RCC 7860 (cell line): ENCODE measurements at places on chromosomes 13 and 19.

- DNase-seq: peak; percentile 29
These were observed 203.1 kb upstream of the EDNRB start for GRCh38 chr13:78121459-78122348.

DNA sequence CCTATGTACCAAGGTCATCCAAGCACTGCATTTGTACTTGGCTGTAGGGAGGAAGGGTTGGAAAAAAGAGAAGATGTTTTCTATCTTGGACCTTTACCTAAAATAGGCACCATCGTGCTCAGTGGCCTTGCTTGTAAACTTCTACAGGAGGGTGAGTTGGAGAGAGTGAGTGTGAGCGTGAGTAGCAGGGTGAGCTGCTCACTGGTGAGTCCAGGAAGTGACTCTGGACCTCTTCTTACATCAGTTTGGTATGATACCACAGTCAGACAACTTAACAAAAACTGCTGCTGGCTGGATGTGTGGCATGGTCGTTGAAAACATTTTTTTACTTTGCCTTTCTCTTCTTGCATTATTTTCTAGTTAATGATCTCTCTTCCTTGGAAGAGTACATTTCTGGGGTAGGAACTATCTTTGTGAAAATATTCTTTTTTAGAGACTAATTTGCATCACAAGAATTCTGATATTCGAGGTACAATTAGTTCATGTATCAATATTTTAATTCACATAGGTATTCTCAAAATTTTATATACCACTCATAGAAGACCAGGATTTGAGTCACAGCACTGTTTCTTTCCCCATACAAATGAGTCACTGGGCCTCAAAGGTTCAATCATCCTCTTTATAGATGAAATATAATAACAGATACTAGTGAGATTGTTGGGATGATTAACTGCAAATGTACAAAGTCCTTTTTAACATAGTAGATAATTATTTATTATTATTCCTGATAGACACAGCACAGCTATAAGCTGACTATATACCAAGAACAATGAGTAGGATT, 651 bp downstream of the SERPINE3 start:
- DNase-seq: no peak

DNA sequence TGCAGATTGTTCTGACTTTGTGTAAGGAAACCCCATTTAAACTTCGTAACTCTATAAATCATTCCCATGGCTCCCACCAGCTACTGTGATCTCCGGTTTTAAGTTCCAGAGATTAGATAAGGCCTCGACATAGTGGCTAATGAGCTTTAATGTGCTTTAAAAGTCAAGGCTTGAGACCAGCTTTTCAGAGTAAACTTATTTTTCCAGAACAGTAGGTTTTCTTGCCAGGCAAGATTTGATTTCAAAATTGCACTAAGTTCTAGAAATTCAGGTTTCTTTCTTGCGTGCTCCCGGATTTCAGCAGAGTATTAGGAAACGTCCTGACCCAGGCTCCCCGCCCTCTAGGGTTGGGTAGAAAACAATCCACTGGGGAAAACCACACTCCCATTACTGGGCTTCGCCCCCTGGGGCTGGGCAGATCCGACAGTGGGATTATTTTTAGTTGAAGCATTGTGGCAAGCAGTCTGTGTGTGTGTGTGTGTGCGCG, 43.3 kb downstream of the CRYL1 start:
- DNase-seq: no peak

GRCh38 chr19:6521718-6522646, 8.8 kb upstream of the TNFSF9 start:
- DNase-seq: peak; percentile 92

DNA sequence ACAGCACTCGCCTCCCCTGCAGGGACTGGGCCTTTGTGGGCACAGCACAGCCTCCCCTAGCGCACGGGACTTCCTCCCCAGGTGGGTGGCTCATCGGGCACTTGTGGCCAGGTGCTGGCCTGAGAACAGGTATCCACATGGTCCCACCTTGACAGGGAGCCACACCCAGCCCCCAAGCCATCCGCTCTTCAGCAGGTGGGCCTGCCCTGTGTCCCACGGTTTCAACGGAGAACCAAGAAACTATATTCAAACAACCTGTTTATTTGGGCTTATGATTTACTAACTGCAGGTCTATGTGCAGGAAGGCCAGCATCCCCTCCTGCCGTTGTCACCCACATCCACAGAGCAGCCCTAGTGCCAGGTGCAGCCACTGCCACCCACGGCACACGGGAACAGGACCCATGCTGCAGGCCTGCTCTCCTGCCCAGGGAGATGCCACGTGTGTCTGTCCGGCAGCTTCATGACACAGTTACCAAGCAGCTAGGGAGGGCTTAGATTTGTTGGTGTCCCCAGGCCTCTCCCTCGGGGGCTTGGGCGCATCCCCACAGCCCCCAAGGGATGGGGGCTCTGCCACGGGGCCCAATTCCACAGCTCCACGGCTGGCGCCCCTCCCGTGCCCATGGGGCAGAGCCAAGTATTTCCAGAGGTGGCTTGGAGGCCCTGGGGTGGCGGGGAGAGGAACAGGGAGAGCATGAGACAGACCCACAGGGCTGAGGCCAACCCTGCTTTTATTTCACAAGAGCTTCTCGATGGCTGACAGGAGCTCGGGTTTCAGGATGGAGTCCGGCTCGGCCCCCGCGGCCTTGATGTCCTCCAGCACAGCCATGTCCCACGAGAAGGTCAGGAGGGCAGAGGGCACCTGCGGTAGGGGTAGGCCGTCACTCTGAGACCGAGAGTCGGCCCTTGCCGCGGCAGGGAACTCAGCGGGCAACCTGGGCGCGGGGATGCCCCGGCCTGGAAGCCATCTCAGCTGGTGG, 12.5 kb downstream of the UBXN6 start:
- DNase-seq: no peak

- DNase-seq: no peak
These were observed 15.3 kb upstream of the ZNF486 start for GRCh38 chr19:20151617-20152145.

DNA sequence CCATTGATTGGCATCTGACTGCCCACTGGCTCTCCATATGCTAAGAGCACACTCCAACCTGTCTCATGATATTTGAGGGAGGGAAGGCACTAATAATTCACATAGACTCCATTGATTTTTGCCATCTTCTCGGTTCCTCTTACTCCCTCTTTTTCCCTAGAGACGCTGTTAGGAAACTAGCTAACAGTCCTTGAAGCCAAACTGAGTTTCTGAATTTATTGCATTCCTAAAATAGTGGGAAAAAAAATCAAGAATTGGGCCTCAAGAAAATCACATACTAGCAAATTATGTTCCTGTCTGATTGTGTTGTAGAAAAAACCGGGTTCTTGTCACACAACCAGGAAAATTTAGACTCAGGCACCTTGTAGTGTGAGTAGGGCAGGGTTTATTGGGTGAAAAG, 86.4 kb upstream of the SLC7A1 start:
- DNase-seq: no peak

DNA sequence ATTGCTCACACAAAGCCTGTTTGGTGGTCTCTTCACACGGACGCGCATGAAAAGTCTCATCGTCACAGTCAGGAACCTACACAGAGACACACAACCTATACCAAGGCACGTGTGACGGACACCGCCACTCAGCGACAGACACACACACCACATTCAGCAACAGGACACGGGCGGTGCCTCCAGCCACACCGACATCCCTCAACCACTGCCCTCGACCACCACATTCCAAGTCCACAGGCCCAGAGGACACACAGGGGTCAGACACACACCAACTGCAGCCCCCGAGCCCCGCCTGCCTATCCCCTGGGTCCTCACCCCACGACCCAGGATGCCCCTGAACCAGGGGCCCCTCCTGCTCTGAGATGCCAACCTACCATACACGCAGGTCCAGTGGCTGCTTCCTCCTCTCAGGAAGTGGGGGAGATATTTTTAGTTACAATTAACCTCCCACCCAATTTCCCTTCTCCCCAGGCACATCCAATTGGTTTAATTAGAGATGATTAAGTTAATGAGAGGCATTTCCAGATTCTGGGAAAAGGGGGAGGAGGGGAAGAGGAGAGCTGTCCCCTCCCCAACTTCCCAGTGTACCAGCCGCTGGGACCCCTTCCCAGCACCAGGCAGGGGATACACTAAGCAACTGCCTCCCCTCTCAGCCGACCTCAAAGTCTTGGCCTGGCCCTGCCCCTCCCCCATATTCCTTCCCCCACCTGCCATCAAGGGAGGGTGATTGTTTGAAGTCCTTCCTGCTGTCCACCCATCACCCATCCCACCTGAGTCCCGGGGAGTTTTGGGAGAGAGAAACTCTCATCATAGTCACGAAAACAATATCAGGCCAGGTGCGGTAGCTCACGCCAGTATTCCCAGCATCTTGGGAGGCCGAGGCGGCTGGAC, 20.4 kb downstream of the MEIS3 start:
- no peak for DNase-seq

- DNase-seq: peak; percentile 68
These were observed 186.2 kb downstream of the USP12 start for GRCh38 chr13:26985285-26985878.

DNA sequence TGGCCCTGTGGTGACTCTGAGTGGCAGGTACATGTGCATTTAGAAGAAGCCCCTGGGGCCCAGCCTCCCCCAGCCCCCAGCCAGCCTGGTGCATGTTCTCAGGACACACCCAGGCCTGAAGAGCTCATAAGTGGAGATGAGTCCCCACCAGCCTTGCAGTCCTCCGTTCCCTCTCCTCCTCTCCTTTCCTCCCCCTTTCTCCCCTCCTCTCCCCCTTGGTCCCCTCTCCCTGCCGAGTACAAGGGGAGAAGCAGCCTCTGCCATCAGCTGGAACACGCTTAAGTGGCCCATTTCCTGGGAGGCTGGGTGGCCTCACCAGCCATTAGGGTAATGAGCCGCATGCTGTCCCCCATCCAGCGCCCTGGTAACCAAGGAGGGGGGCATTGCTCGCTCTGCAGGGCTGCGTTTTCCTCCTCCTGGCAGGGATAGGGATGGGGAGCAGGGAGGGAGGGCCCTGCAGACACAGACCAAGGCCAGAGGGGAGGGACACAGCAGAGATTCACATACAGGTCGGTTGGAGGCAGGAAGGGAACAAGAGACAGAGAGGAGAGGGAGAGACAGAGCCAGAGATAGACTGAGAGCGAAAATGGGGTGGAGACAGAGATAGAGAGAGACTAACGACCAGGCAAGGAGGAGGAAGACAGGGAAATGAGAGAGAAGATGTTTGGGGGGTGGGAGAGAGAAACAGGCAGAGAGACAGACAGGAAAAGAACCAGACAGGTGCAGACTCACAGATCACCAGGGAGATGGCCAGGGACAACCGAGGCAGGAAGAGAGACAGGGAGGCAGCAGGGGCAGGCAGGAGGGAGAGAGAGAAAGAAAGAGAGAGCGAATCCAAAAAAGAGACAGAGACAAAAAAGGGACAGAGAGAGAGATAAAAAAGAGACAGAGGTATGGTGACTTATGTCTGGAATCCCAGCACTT, 19.3 kb upstream of the DPP9 start:
- DNase-seq: no peak

DNA sequence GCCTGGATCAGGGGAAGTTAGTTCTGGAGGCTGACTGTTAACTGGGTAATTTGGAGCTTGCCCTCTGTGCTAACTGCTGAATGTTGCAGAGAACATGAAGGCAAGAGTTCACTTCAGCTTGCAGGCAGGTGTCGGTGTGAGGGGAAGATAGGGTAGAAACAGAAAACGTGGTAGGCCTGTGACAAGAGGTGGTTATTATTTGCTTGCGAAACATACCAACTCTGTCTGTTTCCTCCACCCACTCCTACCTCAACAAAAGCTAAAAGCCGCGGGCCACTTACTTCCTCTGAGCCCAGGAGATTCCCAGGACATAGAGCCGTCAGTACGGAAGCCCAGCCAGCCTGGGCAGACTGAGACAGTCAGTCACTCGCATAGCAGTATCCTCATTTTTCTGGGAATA, 119.2 kb upstream of the ABCC4 start:
- DNase-seq: no peak

DNA sequence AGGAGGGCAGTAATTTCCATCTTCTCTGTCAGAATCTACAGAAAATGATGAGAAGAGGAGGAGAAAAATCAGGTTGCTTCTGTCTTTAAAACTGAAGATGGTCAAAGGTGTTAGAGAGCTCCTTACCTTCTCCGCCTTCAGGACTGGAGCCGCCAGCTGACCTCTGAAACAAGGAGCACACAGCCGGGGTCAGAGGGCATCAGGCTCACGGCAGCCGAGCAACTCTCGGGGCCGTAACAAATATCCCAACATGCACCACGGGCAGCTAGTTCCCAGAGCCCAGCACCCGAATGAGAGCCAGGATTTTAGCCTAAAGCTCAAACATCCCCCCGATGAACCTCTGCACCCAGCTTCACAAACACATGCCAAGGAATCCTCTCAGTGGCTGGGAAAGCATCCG, 27.6 kb downstream of the CAPS start:
- DNase-seq: no peak

DNA sequence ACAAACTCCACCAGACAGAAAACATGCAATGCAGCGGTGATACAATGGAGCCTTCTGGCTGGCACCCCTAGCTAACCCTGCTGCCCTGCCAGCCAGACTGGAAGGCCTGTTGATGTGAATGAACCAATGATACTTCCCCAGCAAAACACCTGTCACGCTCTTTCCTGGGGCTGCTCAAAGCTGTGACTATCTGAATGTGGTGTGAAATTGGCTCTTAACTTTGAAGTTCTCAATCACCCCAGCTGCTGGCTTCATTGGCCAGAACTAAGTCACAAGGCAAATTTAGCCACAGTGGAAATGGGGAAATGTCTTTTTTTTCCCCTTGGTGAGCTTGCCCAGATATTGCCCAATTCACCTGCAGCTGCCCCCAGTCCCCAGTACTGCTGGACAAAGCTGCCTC, 147.3 kb downstream of the SLC7A1 start:
- no peak for DNase-seq

GRCh38 chr13:99406799-99407201, 94.5 kb upstream of the TM9SF2 start:
- DNase-seq: no peak

GRCh38 chr19:10998666-10999065, 37.8 kb downstream of the SMARCA4 start:
- DNase-seq: no peak

DNA sequence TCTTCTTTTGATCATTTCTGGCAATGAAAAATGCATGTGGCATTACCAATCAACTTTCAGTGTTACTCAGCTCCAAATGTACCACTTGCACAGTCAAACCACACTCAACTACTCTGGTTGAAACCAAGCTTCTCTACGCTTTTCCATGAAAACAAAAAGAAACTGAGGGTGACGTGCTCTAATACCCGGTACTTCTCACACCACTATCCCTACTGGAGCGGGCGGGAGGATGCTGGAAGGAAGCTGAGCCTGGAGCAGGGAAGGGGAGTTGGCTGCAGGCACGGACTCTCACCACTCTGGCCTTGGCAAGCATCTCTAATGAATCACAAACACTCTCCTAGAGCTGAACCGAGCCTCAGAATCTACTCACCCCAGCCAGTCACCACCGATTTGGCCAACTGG, 48.2 kb downstream of the STK24 start:
- no peak for DNase-seq

GRCh38 chr19:16062789-16063188, 13.5 kb upstream of the TPM4 start:
- peak; percentile 10 for DNase-seq

DNA sequence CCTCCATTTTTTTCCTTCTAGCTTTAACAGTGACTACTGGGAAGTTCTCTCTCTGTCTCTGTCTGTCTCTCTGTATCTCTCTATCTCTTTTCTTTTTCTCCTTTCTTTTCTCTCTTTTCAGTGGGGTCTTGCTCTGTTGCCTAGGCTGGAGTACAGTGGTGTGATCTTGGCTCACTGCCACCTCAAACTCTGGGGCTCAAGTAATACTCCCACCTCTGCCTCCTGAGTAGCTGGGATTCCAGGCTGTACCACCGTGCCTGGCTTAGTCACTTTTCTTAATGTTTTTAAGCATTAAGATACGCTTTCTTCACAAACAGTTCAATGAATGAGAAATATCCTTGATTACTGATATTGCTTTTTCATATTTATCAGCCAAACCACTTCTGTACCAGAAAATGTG, 13.1 kb downstream of the PCCA start:
- no peak for DNase-seq
